ENCODE measurements at places on chromosomes 4 and X. TPM values are rescaled to one million over a fixed set of nuclear protein-coding genes. Genes with fewer than 3 reads are reported as not detected.

RIBC1 gene
- 0.31 TPM for total RNA-seq

DMRTC1 gene
- not detected for total RNA-seq

PPP3CA gene
- total RNA-seq: 25.9 TPM

DNA sequence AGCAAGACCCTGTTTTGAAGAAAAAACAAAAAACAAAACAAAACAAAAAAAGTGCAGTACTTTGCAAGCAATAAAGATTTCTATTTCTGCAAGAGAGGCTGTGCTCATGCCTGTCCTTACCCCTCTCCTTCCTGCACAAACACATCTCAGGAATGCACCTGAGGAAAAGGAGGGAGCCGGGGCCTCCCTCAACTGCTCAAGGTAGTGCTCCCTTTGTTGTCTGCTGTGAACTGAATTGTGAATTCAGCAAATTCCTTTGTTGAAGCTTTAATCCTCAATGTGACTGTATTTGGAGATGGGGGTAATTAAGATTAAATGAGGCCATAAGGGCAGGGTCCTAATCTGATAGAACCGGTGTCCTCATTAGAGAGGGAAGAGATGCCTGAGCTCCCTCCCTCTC, 13.9 kb downstream of the FTSJ1 start:
- H3K4me1 ChIP-seq: no peaks in the 10 kb centered on the region
- DNase-seq: no peak
- no peaks in the 10 kb centered on the region for H3K36me3 ChIP-seq
- no peaks in the 10 kb centered on the region for H3K27me3 ChIP-seq
- no peak overlapping the region for H3K4me3 ChIP-seq

DNA sequence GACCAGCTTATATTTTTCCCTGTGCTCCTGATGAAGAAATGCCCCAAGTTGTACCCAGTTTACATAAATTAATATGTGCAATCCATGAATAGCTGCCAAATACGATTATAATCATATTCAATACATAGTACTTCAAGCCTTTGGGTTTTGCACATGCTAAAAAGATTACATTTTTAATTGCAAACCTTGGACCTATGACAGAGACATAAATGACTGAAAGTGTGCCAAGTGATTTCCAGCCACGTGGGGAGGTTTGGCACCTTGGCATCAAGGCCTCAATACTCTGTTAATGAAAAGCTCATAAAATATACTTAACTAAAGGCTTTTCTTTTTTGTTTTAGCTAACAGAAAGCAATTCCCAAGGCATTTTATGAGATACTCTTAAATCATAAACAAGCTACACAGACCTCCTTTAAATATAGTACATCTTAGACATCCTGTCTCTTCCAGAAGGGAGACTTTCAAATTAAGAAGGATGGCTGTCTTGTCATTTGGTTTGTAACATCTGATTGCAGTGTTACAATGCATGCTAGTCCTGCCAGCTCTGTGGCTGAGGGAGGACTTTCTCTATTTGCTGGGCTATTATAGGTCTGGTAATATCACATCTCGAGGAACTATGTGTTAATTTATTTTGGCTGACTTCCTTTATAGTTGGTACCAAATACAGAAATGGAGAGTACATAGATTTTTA, 404.1 kb downstream of the AFF2 start:
- no peaks in the 10 kb centered on the region for H3K4me1 ChIP-seq
- peaks cover 3% of the 10 kb centered on the region for H3K27me3 ChIP-seq
- no peak overlapping the region for H3K27ac ChIP-seq
- no peak for DNase-seq
- no peaks in the 10 kb centered on the region for H3K36me3 ChIP-seq
